ENCODE measurements at places on chromosomes 7 and 10. TPM values are rescaled to one million over a fixed set of nuclear protein-coding genes. Genes with fewer than 3 reads are reported as not detected.

Gene PON1
- not detected for total RNA-seq

Gene KNDC1
- total RNA-seq: 0.12 TPM

Gene ERVW-1
- total RNA-seq: not detected

Gene NUTM2A
- total RNA-seq: 0.19 TPM

Gene DNAAF5
- 10.7 TPM for total RNA-seq

Gene LRRN3
- total RNA-seq: 42.8 TPM

Gene TSPAN15
- total RNA-seq: 4.2 TPM

Gene KBTBD2
- 36.6 TPM for total RNA-seq

Gene TLL2
- total RNA-seq: 0.06 TPM

Gene SPDYE8
- not detected for total RNA-seq

Gene NEUROG3
- not detected for total RNA-seq

Data from aortic smooth muscle cell (primary cell).